HCT116 (cell line): ENCODE measurements at places on chromosomes 1 and 21. TPM values are rescaled to one million over a fixed set of nuclear protein-coding genes. Genes with fewer than 3 reads are reported as not detected.

DNA sequence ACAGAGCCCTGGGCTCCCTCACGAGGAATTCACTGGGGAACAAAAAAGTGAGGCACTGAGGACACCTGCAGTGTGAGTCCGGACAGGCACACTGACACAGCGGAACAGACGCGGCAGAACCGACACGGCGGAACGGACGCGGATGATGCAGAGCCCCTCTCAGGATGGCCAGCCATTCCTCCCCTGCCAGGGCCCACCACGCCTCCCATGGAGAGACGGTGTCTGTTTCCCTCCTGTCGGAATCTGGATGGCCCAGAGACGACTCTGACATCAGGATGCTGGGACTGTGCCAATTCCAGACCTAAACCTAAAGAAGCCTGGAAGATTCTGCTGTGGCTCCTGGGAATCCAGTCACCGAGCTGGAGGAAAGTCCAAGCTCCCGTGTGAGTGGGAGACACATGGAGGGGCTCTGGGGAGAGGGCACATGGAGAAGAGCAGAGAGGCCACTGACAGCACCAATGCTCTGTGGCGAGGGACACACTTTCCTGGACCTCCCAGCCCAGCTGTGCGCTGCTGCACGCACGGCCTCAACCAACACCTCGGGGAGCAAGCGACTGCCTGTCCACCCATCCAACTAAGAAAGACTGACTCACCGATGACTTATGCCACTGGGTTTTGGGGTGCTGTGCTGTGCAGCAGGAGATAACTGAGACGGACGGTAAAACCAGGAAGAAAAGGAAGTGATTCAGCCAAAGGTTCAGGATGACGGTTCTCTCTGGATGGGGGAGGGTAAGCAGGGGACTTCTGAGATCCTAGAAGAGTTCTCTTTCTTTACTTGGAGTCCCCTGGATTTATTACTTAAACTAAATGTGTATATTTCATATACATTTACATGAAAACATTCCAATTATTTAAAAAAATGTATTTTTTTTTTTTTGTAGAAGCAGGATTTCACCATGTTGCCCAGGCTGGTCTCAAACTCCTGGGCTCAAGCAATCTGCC, 23.3 kb downstream of the ZBTB17 start:
- peak; percentile 38 for DNase-seq

DNA sequence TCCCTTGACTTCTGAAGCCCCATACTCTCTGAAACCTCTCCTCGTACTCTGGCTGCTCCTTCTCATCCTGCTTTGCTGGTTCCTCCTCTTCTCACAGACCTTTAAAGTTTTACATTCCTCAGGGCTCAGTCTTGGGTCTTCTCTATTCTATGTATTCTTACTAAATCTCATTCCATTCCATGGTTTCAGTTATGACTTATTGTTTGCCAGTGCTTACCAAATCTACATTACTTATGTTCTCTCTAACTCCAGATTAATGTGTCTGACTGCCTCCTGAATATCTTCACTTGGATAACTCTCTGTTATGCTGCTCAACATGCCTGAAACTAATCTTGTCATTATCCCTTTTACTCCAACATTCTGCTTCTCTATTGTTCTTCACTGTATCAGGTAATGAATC, 5.4 kb upstream of the SLC35D1 start:
- no peak for DNase-seq

DNA sequence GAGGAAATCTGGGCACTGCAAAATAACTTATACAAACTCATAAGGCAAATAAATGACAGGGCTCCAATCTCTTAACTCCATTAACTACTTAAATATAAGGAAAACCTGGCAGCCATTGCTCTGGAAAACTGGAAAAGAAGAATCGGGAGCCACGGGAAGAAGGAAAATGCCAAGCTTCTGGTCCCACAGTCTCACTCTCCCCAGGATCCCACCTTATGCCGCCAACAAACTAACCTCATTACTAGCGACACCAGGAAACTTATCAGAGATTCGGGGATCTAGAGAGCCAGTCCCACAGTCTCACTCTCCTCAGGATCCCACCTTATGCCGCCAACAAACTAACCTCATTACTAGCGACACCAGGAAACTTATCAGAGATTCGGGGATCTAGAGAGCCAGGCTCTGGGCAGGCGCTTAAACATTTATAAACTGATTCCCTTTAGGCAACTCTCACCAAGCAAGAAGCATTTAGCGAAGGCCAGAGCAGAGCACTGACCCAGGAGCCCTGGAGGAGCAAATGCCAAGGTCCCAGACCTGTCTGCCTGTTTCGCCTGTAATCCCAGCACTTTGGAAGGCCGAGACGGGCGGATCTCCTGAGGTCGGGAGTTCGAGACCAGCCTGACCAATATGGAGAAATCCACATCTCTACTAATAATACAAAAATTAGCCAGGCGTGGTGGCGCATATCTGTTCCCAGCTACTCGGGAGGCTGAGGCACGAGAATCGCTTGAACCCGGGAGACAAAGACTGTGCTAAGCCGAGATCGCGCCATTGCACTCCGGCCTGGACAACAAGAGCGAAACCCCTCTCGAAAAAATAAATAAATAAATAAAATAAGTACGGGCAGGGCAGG, 720 bp downstream of the PSMB2 start:
- no peak for DNase-seq

DNA sequence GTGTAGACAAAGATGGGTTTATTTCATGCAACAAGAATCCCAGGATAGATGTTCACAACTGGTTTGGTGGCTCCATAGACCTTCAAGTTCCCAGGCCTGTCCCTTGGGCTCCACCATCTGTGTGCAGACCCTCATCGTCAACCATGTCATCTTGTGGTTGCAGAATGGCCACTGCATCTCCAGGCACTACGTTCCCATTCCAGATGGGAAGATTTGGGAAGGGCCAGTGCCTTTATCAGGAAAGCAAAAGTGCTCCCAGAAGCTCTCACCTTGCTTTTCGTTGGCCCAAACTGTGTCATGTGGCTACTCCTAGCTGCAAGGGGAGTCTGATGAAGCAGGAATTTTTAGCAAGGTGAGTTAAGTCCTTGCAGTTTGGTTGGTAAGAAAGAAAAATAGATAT, 12.8 kb downstream of the TMCC2 start:
- DNase-seq = no peak

DNA sequence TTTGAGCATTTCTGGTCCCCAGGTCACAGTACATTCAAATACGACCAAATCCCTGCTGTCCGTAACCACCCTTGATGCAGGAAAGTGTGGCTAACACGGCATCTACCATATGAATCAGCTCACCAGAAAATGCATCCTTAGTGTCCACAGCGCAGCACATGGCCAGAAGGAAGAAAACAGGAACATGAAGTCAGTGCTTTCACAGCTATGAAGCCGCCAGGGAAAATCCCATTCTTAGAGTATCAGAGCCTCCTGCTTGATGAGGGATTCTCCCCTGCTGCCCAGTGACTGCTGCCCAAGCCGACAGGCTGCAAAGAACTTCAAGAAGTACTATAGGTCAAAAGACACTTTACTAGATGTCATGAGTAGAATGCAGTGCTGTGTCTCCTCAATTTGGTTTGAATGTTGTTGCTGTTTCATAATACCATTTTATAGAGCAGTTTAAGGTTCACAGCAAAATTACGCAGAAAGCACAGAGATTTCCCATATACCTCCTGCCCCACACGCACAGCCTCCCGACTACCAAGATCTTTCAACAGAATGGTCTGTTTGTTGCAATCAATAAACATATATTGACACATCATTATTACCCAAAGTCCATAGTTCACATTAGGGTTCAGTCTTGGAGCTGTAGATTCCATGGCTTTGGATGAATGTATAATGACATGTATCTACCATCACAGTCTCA, 14.5 kb downstream of the TIAM1 start:
- no peak for DNase-seq

DNA sequence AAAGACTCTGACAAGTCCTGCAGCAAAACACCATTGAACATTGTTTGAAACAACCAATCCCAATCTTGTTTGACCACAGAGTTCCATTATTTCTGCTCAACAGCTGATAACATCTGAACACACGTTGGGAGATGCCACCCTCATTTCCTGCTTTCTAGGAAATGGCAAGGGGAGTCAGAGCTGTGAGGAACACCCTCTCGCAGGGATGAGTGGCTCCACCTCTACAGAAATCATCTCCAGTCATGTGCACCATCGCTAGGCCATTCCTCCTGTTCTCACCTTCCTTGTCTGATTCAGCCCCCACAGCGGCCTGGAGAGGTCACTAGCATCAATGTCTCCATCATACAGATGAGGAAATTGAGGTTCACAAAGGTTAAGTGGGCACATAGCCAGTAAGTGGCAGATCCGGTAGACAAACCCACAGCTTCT, 22.4 kb upstream of the RUNX3 start:
- no peak for DNase-seq

- DNase-seq = no peak
Measured at GRCh38 chr1:217133958-217134856, 411.0 kb upstream of the ESRRG start.

The KANK4 gene
- total RNA-seq = not detected

DNA sequence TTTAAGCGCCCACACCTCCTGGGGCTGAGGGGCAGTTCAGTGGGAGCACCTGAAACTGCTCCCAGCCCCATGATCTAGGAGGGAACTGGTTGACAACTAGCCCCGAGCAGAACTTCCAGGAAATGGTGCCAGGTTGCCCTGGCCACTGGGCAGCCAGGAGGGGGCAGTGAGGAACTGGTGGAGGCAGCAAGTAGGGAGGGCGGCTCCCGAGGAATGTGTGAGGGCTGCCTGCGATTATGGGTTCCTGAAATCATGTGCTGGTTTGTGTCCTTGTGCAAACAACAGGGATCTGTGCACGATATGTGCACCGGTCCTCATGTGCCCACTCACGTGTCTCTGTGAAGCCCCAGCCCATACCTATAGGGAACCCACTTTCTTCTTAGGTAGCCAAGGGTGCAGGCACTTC, 9.9 kb downstream of the GPR3 start:
- DNase-seq = no peak

- DNase-seq = no peak
Measured at GRCh38 chr1:58649555-58649954, 50.3 kb downstream of the MYSM1 start.

DNA sequence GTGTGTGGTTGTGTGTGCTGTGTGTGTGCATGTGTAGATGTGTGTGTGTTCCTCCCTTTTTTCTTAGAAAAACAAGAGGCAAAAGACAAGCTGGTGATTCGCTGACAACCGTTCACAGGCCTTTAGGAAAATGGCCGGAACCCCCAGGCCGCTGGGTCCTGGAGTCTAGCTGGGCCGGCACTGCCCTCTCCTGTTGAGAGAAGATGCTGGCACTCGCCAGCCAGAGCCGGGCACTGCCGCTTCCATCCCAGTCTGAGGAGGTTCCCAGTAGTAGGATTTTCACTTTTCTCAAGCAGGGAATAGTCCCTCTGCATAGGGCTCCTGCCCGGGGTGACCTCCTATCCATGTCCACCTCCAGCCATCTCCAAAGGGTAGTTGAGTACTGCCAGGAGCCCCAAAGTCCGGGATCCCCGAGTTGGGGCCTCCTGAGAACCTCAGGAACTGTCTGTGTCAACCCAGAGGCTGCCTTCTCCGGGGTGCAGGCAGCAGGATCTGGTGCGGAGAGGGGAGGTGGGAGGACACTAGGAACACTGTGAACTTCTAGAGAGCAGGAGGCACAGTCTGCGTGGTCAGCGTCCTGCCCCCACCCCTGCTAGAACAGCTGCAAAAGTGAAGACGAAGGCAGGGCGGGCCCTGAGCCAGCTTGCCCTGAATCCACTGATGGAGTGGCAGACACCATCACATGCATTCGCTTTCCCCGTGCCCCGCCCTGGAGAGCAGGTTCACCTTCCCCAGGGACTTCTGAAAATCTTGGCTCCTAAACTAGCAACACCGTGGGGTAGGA, 44.1 kb upstream of the ARHGEF16 start:
- no peak for DNase-seq

DNA sequence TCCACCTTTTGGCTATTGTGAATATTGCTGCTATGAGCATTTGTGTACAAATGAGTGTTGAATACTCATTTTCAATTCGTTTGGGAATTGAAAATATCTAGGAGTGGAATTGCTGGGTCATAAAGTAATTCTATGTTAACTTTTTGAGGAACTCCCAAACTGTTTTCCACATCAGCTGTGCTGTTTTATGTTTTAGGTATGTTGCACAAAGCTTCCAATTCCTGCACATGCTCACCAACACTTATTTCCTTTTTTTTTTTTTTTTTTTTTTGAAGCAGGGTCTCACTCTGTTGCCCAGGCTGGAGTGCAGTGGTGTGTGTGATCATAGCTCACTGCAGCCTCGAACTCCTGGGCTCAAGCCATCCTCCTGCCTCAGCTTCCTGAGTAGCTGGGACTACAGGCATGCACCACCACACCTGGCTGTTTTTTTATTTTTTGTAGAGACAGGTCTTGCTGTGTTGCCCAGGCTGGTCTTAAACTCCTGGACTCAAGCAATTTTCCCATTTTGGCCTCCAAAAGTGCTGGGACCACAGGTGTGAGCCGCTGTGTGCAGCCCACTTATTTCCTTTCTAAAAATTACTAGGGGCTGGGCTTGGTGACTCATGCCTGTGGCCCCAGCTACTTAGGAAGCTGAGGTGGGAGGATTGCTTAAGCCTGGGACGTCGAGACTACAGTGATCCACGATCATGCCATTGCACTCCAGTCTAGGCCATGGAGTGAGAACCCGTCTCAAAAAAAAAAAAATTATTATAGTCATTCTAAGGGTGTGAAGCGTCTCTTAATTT, 33.4 kb downstream of the TMCC2 start:
- DNase-seq = no peak

DNA sequence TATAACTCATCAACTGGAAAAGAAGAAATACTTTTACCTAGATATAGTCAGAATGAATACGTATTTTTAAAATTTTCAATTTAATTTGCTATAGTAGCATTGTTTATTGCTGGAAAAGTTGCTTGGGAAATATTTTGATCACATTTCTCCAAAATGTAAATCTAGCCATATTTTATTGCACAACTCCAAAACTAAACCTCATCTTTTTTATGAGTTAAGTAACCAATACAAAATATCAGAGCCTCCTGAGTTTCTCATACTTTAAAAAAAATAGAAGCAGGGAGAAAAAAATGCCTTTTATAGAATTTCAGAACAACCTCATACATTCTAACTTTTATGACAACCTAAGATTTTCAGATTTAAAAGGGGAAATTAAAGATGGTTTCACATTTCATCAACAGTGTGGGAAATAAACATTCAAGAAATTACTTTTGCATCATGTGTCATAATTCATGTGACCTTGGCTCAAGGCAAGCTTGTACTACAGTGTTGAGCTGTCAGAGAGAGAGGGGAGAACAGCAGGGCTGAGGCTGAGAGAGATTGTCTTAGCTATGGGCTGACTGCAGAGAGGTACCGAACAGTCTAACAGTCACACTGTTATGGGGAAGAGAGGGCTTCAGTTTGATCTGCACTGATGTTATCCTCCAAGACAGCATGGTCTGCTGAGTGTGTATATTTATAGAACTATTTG, 519.0 kb downstream of the LTN1 start:
- DNase-seq = no peak

The LCE1B gene
- not detected for total RNA-seq

The PRAMEF4 gene
- not detected for total RNA-seq

The RRP1B gene
- total RNA-seq = 55.9 TPM

- DNase-seq = no peak
Measured at GRCh38 chr1:51341876-51342496, 11.6 kb upstream of the TTC39A start.
